Fibroblast of pulmonary artery (primary cell): ENCODE measurements at places on chromosomes 13 and 19.

- DNase-seq: no peak
Observed at GRCh38 chr13:45416516-45417128, 1.6 kb downstream of the SLC25A30 start.

DNA sequence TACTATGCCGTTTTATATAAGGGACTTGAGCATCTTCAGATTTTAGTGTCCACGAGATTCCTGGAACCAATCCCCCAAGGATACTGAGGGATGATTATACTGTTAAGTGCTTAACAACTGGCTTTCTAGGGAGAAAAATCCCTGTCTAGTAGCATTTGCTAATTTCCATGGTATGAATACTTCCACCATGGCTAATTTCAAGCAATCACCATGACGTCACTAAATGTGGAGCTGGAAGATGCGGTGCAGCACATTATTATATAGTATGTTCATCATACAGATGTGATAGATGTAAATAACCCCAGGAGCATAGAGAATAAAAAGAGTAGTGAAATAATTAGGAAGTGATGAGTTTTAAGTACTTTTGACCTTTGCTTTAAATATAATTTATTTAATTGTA lies 72.7 kb downstream of the SIAH3 start:
- DNase-seq: no peak

- DNase-seq: no peak
Observed at GRCh38 chr19:903266-903797, 9.7 kb downstream of the R3HDM4 start.

- DNase-seq: no peak
Observed at GRCh38 chr13:46855664-46856063, 41.2 kb downstream of the HTR2A start.
